ENCODE measurements at places on chromosomes 3 and 15.

- DNase-seq, result no peak
Measured at GRCh38 chr3:43081796-43082195, 24.1 kb downstream of the POMGNT2 start.

- no peak for DNase-seq
Measured at GRCh38 chr3:37262816-37263393, 88.5 kb upstream of the LRRFIP2 start.

DNA sequence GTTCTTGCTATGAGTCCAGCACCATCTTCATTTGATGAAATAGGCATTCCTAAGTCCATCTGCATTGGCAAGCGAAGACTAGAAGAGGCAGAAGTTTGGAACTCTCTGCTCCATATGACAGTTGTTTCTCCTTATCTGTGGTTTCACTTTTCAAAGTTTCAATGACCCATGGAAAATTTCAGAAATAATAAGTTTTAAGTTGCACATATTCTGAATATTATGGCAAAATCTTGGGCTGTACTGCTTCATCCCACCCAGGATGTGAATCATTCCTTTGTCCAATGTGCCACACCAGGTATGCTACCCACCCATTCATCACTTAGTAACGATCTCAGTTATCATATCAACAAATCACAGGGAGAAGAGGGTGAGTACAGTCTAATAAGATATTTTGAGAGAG is 647.9 kb downstream of the GRM7 start:
- no peak for DNase-seq

DNA sequence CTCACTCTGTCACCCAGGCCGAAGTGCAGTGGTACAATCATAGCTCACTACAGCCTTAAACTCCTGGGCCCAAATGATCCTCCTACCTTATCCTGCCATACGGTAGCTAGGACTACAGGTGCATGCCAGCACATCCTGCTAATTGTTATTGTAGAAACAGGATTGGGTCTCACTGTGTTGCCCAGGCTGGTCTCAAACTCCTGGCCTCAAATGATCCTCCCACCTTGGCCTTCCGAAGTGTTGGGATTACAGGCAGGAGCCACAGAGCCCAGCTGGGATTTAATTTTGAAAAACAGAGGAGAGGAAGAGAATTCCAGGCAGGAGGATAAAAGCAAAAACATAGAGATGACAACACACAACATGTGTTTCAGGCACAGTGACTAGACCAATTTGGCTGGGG is 40.5 kb downstream of the SFMBT1 start:
- DNase-seq, result no peak

DNA sequence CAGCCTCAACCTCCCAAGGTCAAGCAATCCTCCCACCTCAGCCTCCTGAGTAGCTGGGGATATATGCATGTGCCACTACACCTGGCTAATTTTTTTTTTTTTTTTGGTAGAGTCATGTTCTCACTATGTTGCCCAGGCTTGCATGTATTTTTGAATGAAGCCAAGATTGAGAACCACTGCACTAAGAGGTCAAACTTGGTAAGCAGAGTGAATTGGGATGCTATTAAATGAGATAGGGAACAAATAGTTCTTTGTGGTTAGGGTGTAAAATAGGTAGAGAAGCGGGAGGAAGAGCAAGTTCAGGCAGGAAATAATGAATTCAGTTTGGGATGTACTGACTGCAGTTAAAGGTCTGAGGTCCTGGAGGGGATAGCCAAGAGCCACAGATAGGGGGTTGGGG is 39.9 kb upstream of the PIAS1 start:
- DNase-seq, result no peak

GRCh38 chr3:165389064-165389463 is 192.9 kb upstream of the SLITRK3 start:
- DNase-seq, result no peak

DNA sequence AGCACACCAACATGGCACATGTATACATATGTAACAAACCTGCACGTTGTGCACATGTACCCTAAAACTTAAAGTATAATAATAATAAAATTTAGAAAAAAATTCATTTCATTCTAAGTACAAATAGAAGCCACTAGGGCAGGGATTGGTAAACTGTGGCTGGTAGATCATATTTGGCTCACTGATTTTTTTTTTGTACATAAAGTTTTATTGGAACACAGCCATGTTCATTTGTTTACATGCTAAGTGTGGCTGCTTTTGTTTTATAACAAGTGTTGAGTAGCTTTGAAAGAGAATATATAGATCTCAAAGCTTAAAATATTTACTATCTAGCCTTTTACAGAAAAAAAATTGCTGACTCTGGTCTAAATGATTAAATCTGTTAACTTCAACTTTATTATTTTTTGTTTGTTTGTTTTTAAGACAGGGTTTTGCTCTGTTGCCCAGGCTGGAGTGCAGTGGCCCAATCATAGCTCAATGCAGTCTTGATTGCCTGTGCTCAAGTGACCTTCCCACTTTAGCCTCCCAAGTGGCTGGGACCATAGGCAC is 32.8 kb downstream of the SLC30A4 start:
- DNase-seq, result no peak

DNA sequence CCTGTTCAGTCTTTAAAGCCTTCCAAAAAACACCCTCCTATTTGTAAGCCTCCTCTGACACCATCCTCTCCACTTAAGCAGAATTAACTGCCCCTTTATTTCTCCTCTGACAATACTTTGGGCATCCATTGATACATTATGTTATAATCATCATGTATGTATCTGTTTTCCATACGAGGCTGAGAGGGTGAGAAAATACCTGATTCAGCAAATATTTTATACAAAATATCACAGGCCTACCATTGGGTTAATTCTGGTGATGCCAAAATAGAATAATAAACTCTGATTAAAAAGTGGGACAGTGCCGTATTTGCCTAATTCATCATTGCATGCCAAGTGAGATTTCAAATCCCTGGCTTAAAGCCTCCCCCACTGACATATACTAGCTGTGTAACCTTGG is 118.2 kb upstream of the ADAMTS9 start:
- no peak for DNase-seq
